ENCODE measurements at places on chromosomes 11 and 22.

DNA sequence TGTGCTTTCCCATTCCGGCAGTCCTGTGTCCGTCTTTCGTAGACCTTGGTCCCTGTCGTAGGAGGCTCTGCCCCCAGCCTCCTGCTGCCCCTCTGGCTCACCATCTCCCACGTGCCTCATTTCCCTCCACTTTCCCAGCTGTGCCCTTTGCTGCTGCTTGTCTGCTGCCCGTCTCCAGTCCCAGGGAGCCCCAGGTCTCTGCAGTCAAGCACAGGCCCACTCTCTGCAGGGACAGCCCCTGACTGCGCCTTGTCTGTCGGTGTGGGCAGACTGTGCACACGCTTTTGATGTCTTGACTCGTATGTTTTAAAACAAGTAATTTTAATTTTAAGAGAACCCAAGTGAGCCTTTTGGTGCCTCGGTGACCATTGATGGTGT, 12.4 kb downstream of the DGCR8 start:
- no peak for DNase-seq

DNA sequence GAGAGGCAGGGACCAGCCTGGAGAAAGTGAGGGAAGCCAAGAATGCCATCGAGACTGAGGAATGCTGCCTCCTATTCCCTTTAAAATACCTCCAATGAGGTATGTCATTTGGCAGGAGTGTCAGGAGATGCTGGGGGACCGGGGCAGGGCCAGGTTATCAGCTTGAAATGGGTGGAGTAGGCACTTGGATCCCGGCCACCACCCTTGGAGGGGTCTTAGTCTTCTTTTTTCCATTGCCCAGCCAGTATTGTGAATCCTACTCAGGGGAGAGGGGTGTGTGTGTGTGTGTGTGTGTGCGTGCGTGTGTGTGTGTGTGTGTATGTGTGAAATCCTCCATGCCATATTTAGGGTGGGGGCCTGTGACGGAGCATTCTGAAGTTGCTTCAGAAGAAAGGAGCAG, 116.2 kb downstream of the ZBTB16 start:
- no peak for DNase-seq

- no peak for DNase-seq
Measured at GRCh38 chr11:87398931-87399330, 361.2 kb downstream of the TMEM135 start.

DNA sequence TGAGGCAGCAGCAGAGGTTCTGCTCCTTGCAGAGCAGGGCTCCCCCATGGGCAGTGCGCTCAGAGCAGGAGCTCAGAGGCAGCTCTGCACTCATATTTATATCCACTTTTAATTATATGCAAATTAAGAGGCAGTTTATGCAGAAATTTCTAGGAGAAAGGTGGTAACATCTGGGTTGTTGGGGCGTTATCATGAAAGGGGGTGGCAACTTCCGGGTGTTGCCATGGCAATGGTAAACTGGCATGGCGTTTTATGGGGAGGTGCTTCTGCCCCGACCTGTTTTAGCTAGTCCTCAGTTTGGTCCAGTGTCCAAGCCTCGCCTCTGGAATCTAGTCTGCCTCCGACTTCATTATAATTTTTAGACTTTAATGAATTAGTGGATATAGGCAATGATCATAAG, 1191.7 kb downstream of the TBC1D22A start:
- no peak for DNase-seq

GRCh38 chr11:128933481-128934178, 9.0 kb downstream of the TP53AIP1 start:
- DNase-seq = no peak

DNA sequence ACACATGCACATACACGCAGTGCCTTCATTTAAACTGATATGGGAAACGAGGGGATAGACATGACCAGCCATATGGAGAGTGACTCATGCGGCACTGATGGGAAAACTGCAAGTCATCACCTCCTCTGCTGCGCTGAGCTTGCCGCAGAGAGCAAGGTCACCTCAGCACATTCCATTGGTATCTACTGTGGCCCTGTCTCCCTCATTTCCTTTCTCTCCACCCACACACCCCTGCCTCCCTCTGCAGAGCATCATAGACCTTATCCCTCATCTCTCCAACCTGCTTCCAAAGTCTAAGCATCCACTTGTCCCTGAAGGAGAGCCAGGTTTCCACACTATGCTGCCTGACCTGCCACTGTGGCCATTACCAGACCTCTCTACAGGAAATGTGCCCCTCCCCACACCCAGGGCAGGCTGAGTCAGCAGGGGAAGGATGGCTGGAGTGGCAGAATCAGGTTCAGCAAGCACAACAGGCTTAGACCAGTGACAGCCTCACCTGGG, 116.9 kb upstream of the SNX19 start:
- DNase-seq = no peak
